ENCODE measurements at places on chromosomes 4 and X.
A peak's percentile ranks its signal among the peaks of the same experiment; 100 is the strongest.

DNA sequence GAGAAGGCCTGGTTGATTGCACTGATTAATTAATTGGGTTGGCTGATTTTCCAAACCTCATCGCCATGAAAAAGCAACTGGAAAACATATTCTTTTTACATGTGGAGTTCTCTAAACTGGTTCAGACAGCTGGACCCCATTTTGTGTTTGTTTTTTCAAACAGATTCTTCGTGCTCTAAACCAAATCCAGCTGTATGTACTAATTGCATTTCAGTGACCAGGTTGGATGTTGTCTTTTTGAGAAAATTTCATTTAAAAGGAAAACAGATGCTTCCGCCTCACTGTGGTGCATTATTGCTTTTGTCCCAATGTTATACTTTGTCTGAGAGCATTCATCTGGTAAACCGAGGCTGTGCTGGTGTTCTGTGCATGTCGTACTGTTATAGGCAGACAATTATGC lies 67.8 kb upstream of the LNX1 start:
- no peak for DNase-seq

DNA sequence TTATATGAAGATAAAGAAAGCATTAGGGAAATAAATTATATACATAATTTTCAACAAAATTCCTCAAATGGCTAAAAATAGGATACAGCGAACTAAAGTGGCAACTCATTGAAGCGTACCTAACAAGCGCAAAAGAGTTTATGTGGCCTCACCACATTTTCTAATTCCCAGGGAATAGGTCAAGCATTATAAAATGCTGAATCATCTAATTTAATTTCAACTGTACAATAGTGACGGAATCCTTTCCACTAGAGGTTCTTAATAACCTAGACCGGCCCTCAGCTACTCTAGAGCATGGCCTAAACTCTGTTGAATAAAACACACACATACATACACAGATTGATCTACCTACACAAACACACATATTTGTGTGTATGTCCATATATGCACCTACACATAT lies 29.1 kb downstream of the CXXC4 start:
- DNase-seq: no peak

DNA sequence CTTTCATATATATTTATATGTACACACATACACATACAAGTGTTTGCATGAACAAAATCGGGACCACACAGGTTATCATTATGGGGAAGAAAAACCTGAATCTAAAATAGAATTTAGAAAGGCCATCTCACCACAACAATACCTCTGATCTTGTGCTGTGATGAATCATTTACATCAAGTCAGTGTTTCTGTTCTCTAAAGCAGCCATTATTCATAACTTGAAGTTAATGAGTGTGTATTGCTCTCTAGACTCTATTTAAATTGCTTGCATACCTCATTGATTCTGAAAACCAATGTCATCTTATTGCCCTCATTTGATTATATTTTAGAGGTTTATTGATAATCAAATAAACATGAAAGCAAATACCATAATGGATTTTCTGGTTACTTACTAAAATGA lies 71.6 kb downstream of the FAM114A1 start:
- no peak for DNase-seq

GRCh38 chrX:102138064-102138463 lies 4.2 kb downstream of the TCEAL6 start:
- no peak for DNase-seq

- no peak for DNase-seq
Observed at GRCh38 chr4:97139791-97140190, 1003.5 kb downstream of the STPG2 start.

- no peak for DNase-seq
Observed at GRCh38 chr4:105472871-105473323, 965 bp downstream of the PPA2 start.

DNA sequence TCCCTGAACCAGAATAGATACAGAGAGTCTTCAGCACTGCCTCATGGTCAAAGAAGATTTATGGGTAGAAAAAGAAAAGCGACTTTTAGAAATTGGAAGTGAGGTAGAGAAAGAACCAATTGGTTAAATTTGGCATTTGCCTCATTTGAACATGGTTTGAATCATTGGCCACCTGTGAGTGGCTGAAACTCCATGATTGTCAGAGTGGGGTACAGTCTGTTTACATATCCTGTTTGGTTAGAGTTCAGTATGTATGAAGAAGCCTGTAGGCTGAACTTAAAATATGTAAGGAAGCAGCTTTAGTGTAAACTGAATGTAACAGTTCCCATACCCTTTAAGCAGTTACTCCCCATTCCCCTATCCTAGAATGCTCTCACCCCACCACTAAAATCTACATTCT lies 76.0 kb upstream of the CTSO start:
- DNase-seq: no peak

- no peak for DNase-seq
Observed at GRCh38 chr4:8560265-8561047, 19.7 kb upstream of the GPR78 start.

- no peak for DNase-seq
Observed at GRCh38 chr4:4765811-4766210, 93.7 kb upstream of the MSX1 start.

DNA sequence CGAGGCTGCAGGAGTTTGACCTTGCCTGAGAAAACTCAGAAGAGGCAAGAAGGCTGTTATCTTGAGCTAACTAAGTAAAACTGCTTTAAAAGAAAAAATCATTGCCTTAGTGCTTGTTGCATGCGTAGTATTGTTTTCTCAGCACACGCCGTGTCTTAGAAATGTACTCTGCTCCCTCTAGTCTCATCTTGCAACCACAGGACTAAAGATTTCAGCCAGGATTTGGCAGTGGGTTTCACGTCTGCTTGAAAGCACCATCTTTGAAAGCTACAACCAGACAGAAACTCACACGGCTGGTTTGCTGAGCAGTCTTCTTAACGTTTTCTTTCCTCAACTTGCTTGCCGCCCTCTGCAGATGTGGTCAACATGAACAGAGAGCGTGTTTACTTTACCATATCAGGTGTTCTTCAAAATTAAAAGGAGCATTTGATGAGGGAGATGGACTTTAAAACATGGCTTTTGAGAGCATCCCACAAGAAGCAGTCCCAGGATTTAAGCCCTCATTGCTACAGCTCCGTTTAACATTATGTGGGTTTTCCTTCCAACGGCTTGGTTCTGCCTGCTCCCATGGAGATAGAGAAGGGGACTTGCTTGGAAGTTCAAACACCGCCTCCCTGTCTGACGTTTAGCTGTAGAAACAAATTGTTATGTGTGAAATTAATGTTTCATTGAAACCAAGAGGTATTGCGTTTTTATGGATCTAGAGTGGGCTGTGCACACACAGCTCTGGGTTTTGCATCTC lies 3.4 kb downstream of the SORCS2 start:
- no peak for DNase-seq

GRCh38 chrX:14694611-14695010 lies 165.3 kb downstream of the GLRA2 start:
- no peak for DNase-seq

DNA sequence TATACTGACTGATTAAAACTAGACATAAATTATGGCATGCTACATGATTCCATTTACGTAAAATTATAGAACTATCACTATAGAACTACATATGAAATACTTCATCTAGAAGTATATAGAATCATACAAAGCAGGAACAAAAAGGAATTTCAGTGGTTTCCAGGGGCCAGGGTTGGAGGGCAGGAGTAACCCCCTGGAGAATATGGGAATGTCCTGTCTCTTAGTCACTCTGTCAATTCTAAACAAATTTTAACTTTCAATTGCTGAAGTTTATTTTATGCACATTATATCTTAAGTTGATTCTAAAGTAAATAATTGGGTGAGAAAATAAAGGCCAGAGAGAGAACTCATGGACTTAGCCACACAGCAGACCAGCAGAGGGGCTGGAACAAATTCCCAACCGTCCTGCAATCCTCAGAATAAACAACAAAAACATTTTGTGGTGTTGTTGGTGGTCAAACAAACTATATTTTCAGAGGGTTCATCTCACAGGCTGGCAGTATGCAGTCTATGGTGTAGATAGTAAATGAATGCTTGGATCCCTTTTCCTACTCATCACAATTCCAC lies 476.9 kb upstream of the SLIT2 start:
- DNase-seq: no peak

GRCh38 chrX:39848243-39848642 lies 249.5 kb downstream of the BCOR start:
- no peak for DNase-seq

GRCh38 chr4:72557021-72557420 lies 12.0 kb downstream of the ADAMTS3 start:
- no peak for DNase-seq

- no peak for DNase-seq
Observed at GRCh38 chr4:156673483-156673882, 298.1 kb downstream of the PDGFC start.

DNA sequence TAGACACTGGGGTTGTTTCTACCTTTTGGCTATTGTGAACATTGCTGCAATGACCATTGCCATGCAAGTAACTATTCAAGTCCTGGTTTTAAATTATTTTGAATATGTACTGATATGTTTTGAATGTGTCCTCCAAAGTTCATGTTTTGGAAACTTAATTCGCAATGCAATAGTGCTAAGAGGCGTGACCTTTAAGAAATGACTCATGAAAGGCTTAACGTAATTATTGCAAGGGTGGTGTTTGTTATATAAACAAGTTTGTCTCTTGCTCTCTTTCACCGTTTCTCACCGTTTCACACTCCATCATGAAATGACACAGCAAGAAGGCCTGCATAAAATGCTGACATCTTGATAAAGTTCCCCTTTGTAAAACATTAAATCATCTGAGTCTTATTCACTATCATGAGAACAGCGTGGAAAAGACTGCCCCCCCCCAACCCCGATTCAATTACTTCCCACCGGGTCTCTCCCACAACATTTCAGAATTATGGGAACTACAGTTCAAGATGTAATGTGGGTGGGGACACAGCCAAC lies 506.9 kb upstream of the FAM47C start:
- no peak for DNase-seq

GRCh38 chr4:155853189-155853588 lies 12.9 kb downstream of the ASIC5 start:
- no peak for DNase-seq

DNA sequence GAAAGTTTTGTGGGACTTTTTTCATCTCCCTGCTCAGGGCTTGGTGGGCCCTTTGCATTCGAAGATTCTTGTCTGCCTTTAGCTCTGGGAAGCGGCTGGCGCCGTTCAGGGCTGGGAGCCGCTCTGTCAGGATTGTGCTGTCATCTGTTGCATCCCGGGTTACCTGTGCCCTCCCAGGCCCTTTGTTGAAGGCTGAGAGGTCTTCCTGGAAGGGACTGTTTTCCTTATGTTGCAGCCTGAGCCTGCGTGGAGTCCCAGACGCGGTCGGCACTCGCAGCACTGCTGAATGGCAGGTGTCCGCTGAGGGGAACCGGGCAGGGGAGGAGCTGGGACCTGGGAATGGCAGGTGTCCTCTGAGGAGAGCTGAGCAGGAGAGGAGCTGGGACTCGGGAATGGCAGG lies 15.9 kb downstream of the RGS12 start:
- no peak for DNase-seq

DNA sequence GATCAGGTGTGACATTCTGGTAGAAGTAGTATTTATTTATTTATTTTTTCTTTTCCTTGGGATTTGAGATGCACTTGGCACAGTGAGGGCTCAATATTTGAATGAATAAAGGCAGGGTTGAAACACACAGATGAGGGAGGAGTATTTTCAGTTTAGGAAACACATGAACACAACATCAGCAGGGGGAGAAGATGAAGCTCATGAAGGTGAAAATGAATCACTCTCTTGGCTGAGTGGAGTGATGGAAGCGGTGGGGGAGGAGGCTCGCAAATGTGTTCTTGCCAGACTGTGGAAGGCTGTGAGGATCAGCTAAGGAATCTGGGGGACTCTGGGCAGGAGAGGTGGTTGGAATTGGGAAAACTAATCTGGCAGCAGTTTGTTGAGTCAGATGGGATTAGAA lies 55.3 kb downstream of the ARHGAP10 start:
- no peak for DNase-seq

DNA sequence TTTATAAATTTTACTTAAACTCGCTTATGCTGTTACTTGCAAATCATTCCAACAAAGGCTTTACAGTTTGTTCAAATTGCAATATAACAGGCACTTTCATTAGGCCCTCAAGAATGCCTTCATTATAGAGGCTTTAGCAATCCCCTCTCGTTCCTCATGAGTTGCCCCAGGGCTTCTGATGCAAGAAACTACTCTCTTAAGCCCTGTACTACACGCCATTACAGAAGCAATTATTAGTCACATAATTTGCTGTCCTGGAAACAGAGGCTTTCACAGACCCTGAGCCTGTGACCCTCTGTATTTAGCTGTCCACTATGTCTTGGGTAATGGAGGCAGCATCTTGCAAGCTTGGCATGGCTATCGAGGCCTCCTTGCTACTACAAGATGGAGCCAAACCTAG lies 965.9 kb upstream of the DIAPH2 start:
- no peak for DNase-seq

GRCh38 chr4:15428611-15429010 lies 778 bp downstream of the C1QTNF7 start:
- no peak for DNase-seq

DNA sequence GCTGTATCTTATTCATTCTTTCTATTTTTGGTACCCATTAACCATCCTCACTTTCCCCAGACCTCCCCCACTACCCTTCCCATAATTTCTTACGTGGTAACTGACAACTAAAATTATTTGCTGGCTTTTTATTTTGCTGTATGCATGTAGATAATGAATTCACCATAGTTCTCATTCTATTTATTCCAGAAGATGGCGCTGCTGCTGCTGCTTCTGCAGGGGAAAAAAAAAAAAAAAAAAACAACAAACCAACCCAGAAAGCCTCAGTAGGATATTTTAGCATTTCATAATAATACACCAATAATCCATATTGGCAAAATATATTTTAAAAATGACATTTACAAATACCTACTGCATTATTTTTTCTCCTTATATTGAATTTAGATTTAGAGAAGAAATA lies 416.6 kb upstream of the MAGEB18 start:
- DNase-seq: peak; percentile 3

GRCh38 chr4:40749717-40750460 lies at the start of gene NSUN7:
TSS of gene NSUN7 (plus strand) at chr4:40749955. CDS start at chr4:40750694, 739 bp downstream.
- DNase-seq: no peak

- peak; percentile 36 for DNase-seq
Observed at GRCh38 chr4:140103676-140104075, 50.3 kb downstream of the MAML3 start.

- DNase-seq: no peak
Observed at GRCh38 chr4:24169956-24170355, 280.1 kb upstream of the PPARGC1A start.

All from hematopoietic multipotent progenitor cell treated with erythropoietin and hydrocortisone succinate and interleukin-3 and kit ligand, for 8 days (in vitro differentiated cells).